ENCODE measurements at places on chromosomes 5 and 9.

DNA sequence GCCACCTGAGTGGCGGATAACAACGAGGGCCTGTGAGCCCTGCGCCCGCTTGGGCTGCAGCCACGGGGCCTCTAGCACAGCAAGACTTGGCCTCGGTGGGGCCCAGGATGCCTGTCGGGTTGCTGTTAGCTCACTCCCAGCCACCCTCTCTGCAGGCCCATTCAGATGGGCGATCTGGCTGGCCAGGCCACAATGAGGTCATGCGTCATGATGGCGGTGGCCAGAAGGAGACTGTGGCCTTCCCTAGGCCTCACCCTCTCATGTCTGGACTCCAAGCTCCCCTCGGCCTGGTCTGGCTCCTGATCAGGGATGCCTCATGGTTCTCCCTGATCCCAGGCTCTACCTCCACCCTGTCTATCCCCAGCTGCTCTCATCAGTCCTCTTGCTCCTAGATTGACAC, 19.0 kb upstream of the TCOF1 start:
- DNase-seq, result no peak

DNA sequence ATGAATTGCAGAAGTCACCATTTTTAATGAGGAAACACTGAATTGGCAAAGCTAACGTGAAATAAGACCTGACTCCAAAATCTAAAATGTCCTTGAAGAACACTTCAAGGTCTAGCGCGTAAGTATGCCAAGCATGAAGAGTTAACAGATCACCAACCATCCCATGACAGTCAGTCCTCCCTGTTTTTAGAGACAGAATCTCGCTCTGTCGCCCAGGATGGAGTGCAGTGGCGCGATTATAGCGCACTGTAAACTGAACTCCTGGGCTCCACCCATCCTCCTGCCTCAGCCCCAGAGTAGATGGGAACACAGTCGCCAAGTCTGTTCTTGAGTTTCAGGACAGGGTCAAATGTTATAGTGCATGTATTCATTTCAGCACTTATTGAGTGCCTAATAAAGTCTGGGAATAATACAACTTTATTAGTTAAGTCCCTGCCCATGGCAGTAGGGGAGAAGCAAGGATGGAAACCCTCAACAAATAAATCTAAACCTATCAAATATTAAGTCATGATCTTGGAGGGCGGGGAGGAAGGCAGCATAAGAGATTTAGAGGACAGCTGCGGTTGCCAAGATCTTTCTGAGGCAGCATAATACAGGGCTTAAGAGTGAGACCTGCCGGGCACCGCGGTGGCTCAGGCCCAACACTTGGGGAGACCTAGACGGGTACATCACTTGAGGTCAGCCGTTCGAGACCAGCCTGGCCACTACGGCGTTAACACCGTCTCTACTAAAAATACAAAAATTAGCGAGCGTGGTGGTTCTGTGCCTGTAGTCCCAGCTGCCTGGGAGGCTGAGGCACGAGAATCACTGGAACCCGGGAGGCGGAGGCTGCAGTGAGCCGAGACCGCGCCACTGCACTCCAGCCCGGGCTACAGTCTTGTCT, 1.1 kb downstream of the ATPSCKMT start:
- no peak for DNase-seq

DNA sequence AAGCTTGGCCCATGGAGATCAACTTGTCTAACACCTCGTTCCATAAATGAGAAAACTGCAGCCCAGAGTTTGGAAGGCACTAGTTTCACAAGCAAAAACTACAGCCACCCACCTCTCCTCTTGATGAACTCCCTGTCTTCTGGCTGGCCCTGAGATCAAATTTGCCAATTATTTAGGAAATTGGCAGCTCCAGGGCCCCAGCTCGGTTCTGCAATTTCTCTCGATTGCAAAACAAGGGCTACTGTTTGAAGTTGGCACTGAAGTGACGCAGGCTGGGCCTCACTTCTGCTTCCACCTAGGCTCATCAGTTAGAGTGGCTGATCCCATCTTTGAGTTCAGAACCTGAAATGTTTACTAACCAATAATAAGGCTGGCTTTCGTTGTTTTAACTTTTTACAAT, 3.7 kb upstream of the GPX3 start:
- DNase-seq, result no peak

GRCh38 chr5:108382784-108383330, 959 bp upstream of the FBXL17 start:
- DNase-seq, result no peak

GRCh38 chr9:35495984-35496383, 6.1 kb downstream of the RUSC2 start:
- no peak for DNase-seq

Measured in activated CD4-positive, alpha-beta T cell treated with anti-CD3 and anti-CD28 coated beads for 4 hours (primary cell).